Stimulated activated CD8-positive, alpha-beta memory T cell treated with anti-CD3 and anti-CD28 coated beads, Interleukin-7, amount 100 ng/mL, for 4 hours (primary cell): ENCODE measurements at places on chromosomes 7 and 10.

DNA sequence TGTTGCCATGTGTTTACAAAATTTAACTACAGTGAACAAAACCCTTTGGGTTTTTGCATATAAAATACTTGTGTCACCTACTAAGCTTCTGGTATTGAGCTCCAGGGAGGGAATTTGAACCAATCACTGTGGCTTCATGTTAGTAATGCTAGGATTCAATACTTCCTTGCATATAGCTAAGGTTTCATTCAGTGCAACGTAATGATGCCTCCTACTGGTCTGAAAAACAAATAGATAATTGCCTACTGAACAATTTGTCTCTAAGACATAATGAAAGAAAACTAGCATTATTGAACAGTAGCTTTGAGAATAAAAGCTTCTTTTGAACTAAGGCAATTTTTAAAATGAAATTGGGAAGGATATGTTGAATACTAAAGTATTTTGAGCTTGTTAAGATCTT, 244.4 kb downstream of the ZWINT start:
- no peak for DNase-seq

DNA sequence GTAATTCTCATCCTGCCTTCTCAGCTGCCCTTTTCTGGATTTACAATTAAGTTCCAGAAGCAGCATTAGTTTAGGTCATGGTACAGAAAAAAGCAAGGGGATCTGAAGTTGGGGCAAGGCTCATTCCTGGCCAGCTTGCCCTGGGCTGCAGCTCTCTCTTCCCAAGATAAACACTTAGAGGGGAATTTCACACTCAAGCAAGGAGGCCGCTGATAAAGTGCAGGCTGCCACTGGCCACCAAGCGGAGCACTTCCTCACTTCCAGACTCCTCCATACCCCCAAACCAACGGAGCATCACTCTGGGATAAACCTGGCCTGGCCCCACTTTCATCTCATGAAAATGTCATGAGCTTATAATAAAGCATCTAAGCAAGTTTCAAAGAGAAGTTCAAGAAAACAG, 445.5 kb upstream of the MKI67 start:
- DNase-seq = no peak

GRCh38 chr7:30977222-30977621, 13.5 kb downstream of the GHRHR start:
- no peak for DNase-seq

DNA sequence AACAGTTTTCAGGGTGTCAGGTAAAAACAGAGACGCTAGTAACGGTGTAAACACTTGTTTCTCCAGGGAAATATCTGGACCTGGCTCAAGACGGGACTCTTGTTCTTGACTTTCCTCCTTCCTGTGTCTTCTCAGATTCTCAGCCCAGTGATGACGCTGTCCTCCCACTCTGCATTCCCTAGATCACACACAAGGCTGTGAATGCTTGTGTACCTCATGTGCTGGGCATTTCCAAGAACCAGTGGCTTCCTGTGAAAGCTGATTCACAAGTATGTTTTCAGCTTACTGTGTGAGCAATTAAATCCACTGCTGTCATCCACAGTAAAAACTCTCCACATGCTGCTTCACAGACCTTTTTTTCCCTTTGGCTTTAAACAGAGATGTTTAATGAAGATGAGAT, 193.8 kb upstream of the DPP6 start:
- no peak for DNase-seq

DNA sequence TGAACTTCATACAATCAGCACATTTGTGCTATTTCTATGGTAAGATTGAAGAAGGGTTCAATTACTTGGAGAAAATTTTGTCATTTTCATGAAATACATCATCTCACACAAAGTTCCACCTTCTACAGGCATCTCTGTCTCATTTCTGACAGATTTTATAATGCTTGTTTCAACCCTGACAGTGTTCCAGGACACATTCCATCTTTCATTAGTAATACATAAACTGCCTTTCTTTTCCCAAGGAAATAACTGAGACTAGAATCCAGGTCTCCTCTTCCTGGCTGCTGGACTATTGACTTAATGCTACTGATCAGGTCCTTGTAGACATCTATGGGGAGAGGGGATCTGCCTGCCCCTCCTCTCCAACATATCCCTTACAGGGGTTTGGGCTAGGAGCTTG, 70.1 kb upstream of the PLPP4 start:
- no peak for DNase-seq
